HL-60 (cell line): ENCODE measurements at places on chromosomes 3 and 15.
A peak's percentile ranks its signal among the peaks of the same experiment; 100 is the strongest.

- no peak for DNase-seq
Measured at GRCh38 chr3:141419946-141420345, 51.6 kb downstream of the ZBTB38 start.

DNA sequence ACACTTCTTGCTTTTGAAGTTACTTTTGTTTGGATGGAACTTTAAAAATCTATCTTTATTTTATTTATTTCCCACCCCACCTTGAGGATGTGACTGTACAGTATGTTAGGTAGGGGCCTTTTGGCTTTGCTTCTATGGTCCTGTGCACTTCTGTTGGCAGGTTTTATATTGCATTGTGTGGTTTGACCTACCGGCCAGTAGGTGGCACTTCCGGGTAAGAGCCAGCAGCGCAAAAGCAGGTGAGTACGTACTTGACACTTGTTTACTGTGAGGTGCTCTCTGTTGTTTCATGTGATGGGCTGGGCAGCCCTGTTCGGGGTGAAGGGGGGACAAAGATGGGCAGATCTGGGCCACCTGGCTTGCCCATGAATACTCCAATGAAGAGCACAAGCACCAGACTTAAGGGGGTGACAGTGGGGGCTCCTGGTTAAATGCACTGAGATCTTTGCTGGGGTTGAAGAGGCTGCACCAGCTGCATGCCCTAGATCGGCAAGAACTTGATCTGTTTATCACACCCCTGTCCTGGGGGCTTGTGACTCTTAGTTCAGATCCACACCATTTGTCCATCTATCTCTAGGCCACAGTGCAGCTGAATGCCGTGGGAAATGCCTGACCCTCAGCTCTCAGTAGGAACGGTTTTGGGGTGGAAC lies 131.6 kb downstream of the NLGN1 start:
- DNase-seq: no peak

DNA sequence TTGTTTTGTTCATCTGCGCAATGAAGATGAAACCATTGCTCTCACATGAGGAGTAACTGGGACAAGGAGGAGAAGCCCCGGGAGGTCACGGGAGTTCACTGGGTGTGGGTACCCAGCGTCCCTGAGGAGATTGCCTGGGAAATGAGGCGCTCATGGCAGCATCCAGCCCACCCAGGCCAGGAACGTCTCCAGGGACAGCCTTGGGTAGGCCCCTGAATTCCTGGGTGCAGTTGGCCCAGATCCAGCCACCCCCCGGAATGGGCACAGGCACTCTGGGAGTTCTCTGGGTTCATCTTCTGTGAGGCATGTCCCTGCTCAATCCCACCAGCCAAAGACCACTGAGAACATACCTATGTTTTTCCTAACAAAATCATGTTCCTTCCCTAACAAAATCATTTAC lies 18.5 kb downstream of the BFSP2 start:
- no peak for DNase-seq

GRCh38 chr15:101559952-101560351 lies 70.4 kb upstream of the PCSK6 start:
- peak; percentile 81 for DNase-seq

DNA sequence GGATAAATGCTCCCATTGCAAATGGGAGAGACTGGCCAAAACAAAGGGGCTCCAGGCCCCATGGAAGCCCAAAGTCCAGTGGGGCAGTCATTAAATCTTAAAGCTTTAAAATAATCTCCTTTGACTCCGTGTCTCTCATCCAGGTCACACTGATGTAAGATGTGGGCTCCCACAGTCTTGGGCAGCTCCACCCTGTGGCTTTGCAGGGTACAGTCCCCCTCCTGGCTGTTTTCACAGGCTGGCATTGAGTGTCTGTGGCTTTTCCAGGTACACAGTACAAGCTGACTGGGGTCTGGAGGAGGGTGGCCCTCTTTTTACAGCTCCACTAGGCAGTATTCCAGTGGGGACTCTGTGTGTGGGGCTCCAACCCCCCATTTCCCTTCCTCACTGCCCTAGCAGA lies 45.9 kb downstream of the NIPA2 start:
- no peak for DNase-seq

DNA sequence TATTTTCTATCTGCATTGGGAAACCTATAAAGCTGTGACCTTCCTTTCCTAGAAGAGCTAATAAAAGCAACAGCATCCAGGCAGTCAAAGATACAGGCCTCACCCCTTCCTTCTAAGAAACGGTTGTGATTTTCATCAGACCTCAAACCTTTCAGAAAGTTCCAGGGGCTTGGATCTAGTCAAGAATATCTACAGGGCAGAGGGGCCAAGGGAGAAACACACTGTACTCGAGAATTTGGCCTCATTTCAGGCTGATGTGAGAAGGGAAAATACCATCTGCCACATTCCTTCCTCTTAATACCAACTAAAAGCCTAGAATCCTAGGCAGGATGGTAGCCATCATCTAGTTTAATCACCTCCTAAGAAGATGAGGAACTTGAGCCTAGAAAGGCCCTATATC lies 24.5 kb upstream of the BCL6 start:
- no peak for DNase-seq

- DNase-seq: no peak
Measured at GRCh38 chr3:51642462-51642861, 28.6 kb upstream of the TEX264 start.
